ENCODE measurements at places on chromosomes 13 and 19.

GRCh38 chr19:8302357-8302691, 5.8 kb downstream of the CD320 start:
- peak; percentile 21 for DNase-seq

- no peak for DNase-seq
Measured at GRCh38 chr13:104943331-104943730, 1592.1 kb downstream of the EFNB2 start.

- DNase-seq: no peak
Measured at GRCh38 chr13:48741377-48741776, 87.6 kb downstream of the CYSLTR2 start.

GRCh38 chr13:109233293-109233692, 553.1 kb downstream of the IRS2 start:
- no peak for DNase-seq

GRCh38 chr13:99251921-99252320, 6.3 kb downstream of the GPR18 start:
- DNase-seq: no peak

DNA sequence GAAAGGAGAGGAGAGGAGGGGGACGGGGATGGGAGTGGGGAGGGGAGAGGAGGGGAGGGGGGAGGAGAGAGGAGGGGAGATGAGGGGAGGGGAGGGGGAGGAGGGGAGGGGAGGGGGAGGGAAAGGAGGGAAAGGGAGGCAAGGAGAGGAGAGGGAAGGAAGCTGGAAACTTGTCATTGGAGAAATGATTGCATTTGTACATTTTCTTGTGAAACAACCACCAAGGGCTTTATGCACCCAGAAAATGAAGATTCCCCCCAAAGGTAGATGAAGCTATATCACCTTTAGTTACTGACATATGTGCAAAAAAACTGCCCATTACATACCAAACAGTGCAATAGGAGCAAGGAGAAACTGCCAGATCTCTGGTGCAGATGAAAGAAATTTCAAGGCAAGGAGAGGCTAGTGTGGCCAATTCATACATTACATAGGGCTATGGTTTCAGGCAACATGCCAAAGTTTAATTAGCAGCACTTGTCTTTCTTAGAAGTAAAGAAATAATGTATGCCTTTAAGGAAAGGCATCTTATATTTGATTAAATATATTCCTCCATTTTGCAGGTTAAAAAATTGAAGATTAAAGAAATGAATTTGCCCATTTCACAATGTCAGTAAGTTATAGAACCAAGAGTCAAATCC, 49.5 kb upstream of the STK24 start:
- no peak for DNase-seq

GRCh38 chr19:5831159-5831558, 8.3 kb downstream of the FUT6 start:
- DNase-seq: no peak

DNA sequence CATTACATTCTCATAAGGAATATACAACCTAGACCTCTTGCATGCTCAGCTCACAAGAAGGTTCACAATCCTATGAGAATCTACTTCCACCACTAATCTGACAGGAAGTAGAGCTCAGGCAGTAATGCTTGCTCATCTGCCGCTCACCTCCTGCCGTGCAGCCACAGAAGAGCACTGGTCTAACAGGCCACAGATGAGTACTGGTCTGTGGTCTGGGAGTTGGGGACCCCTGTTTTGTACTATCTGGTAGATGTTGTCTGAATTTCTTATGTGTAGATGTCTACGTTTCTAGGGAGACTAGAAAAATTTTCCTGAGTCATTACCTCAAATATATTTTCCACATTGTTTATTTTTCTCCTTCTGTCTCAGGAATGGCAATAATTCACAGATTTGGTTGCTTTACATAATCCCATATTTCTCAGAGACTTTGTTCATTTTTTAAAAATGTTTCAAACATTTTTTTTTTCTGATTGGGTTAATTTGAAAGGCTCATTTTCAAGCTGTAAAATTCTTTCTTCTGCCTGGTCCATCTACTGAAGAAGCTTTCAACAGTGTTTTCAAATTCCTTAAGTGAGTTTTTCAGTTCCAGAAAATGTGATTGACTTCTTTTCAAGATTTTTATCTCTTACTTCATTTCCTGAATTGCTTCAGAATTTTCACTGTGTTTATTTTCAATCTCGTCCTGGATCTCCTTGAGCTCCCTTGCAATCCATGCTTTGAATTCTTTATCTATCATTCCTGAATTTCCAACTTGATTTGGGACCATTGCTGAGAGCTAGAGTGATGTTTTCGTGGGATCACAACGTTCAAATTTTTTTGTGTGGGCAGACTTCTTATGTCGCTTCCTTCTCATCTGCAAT, 1322.2 kb downstream of the PCDH9 start:
- DNase-seq: no peak

Measured in omental fat pad (tissue), 4 donors.